Mammary epithelial cell (primary cell): ENCODE measurements at places on chromosomes 1 and 21. TPM values are rescaled to one million over a fixed set of nuclear protein-coding genes. Genes with fewer than 3 reads are reported as not detected.

CD34 gene
- not detected in 2 replicates for total RNA-seq

LRRC53 gene
- total RNA-seq, result not detected

ATP1A2 gene
- total RNA-seq, result under 0.01 TPM

CD84 gene
- not detected in 2 replicates for total RNA-seq

ZSWIM5 gene
- total RNA-seq, result 0.07 TPM in 1 of 2 replicates, not detected in the other

PEAR1 gene
- total RNA-seq, result 0.83 TPM

AMIGO1 gene
- total RNA-seq, result 1.2 and 1.8 TPM in 2 replicates

IGSF5 gene
- 0.17 TPM for total RNA-seq

CDK11B gene
- 28.1 and 29.8 TPM in 2 replicates for total RNA-seq

AQP10 gene
- total RNA-seq, result not detected

HMCN1 gene
- total RNA-seq, result 60.2 TPM

C1orf74 gene
- total RNA-seq, result 29.8 TPM

OR2T29 gene
- total RNA-seq, result not detected

ACTN2 gene
- 0.67 TPM in 1 of 2 replicates, not detected in the other for total RNA-seq

MRPL55 gene
- 42.3 and 54.7 TPM in 2 replicates for total RNA-seq

CREG1 gene
- total RNA-seq, result 81.8 and 105 TPM in 2 replicates
